Cortex of kidney (tissue), 1 donor: ENCODE measurements at places on chromosomes 7 and 10.

DNA sequence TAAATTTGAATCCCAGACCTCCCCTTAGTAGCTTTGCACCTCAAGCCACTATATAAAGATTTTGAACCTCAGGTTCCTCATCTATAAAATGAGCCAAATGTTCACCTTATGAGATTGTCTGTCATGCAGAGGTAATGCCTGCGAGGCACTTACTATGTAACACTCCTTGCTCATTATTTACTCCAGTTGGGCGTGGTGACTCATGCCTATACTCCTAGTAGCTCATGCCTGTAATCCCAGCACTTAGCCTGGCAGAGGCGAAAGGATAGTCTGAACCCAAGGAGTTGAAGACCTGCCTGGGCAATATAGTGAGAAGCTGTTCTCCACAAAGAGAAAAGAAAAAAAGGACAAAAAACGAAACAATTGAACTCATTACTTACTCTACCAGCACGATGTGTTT, 82.2 kb downstream of the MDFIC start:
- DNase-seq = no peak

- no peak for DNase-seq
Observed at GRCh38 chr10:96509017-96509641, 4.6 kb downstream of the TLL2 start.

DNA sequence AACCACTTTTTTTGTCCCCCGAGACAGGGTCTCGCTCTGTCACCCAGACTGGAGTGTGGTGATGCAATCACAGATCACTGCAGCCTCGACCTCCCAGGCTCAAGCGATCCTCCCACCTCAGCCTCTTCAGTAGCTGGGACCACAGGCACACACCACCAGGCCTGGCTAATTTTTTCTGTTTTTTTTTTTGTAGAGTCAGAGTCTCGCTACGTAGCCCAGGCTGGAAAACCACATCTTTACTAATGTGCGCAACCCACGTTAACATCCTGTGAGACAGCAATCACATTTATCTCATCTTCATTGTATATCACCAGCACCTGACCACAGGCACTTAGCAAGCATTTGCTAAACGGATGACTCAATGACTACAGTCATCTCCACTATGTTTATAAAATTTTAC, 77.8 kb upstream of the ATP6V0A4 start:
- DNase-seq = no peak

DNA sequence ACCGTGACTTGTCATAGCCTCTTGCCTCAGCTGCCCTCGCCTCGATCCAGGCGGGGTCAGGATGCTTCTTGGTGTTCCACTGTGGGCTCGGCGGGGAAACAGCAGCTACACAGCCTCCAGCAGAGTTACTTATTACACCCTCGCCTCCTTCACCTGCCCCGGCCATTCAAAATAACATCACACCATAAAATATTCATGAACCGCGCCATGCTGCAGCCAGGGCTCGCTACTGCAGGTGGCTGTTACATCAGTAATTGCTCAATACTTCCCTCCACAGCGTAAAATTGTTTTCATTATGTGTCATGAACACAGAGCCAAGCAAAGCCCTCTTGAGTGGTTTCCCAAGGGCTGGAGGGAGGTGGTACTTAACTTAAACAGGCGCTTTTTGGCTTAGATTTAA, 241.5 kb upstream of the SP8 start:
- DNase-seq = no peak

DNA sequence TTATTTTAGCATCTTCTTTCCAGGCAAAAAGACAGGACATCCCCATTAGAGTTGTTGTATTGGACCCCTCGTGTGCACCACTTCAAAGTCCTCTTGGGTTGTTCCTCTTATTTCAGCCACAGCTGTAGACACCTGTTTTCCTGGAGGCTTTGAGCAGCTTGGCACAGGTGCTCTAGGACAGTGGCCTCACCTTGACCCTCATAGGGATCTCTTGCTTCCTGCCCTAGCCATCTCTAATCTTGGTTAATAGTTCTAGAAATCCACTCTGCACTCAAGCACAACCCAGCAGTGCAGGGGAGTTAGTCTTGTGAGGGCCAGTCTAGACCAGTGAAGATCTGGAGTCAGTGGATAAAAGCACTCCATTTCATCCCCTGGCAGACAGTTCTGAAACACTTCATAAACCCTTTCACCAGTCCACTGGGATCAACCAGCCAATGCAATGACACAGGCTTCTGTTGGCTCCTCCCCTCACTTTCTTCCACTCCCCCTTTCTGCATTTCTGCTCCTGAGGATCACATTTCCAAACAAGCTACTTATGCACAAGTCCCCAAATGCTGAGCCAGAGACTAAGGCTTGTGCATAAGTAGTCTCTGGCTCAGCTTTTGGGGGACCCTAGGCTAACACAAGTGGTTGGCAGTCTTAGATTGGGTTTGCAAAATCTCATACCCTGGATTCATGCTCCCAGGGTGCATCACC, 131.5 kb upstream of the LAMB4 start:
- no peak for DNase-seq

DNA sequence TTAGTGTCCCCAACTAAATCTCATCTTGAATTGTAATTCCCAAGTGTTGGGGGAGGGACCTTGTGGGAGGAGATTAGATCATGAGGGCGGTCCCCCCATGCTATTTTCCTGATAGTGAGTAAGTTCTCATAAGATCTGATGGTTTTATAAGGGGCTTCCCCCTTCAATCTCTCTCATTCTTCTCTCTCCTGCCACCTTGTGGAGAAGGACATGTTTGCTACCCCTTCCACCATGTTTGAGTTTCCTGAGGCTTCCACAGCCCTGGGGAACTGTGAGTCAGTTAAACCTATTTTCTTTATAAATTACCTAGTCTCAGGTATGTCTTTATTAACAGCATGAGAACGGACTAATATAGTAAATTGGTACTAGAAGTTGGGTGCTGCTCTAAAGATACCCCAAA, 365.6 kb downstream of the ANKRD7 start:
- no peak for DNase-seq

DNA sequence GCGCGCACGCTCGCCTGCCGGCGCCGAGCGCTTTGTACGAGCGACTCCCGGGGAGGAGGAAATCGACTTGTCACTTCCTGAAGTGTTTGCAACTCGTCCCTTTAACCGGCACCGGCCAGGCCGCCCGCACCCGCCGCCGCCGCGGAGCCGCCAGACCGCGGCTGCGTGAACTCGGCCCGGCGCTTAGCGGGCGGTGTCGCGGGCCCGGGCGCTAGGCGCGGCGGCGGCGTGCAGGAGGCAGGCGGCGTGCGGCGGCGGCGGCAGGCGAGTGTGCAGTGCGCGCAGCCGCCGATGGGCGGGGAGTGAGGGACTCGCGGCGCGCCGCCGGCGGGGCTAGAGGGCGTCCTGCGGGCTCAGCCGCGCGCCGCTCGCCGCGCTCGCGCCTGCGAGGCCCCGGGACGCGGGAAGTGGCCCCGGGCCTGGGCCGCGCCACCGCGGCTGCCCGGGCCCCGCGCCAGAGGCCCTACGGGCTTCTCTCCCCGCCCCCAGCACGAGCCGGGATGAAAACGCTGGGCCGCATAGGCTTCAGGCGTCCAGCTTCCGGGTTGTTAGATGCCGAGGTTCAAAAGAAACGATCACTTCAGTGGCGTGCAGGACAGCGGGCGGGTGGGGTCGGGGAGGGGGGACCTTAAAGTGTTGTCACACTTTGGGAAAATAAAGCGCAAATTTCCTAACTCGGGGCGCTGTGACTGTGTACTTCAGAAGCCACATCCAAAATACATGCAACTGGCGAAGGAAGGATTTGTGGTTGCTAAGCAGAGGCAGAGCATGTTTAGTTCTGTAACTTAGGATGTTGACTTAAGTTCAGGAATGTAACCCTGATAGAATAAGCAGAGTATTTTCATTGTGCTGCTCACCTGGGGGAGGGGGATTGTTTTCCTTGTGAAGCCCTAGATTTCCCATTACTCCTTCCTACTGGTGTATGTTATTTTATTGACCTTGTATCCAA, at the start of gene FAM53B:
Gene FAM53B, minus strand, starts transcription at position 277 of the 949 bp plus-strand sequence. CDS start 37,665 bp downstream, outside the sequence.
- no peak for DNase-seq

DNA sequence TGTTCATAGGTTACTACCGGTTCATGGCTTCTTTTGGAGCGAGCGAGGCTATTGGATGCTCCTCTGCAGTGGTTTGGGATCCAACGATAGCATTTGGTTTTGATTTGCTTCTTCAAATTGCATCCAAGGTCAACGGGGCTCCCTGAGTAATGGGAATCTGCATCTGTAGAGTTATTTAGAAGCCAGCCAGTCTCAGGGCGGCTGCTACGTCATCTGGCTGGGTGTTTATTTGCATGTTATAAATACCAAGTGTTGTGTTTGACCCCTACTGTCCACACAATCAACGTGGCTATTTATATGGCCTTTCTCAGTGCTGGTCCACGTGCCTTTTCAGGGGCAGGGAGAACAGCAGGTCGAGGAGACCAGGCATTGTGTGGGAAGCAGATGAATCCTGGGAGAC, 137.7 kb downstream of the PRPF18 start:
- DNase-seq = no peak

DNA sequence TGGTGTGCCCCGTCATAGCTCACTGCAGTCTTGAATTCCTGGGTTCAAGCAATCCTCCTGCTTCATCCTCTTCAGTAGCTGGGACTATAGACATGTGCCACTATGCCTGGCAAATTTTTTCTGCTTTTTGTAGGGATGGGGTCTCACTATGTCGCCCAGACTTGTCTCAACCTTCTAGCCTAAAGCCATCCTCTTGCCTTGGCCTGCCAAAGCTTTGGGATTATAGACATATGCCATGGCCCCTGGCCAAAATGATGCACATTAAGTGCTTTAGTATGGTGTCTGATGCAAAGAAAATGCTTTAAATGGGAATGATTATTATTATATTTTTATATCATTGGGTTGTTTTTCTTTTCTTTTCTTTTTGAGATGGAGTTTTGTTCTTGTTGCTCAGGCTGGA, 33.2 kb upstream of the VCL start:
- DNase-seq = no peak

DNA sequence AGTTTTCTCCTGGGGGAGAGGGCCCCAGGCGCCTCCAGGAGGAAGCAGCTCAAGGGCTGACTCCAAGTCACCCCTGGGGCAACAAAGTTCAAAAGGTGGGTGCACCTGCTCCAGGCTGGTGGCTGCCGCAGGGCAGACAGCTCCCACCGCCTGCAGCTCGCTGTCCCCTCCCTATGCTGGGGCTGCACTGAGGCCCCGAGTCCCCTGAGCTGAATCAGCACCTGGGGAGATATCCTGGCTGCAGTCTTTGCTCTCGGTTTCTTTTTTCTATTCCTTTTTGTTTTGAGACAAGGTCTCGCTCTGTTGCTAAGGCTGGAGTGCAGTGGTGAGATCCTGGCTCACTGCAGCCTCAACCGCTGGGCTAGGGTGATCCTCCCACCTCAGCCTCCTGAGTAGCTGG, 183.4 kb downstream of the DNAJB6 start:
- no peak for DNase-seq

DNA sequence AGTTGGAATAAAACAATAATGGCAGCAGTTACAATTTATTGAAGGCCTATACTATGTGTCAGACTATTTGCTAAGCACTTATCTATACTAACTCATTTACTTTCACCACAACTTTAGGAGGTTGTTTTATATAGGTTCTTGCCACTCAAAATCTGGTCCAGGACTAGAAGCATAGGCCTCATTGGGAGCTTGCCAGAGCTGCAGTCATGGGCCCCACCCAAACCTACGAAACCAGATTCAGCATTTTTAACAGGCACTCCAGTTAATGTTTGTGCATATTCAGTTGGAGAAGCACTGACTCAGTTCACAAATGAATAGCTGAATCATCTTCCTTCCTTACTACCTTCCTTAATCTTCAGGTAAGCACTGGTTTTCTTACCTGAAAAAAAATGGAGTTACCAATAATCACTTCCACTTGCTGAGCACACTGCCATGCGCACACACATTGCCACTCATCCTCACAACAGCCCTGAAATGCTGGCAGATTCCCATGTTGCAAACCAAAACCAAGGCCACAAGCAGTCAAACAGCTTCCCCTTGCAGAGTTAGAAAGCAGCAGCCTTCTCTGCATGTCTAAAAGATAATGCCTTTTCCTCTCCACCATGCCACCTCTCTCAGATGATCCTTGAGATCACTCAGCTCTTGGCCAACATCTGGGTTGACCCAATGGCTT, 122.4 kb downstream of the SLC16A9 start:
- DNase-seq = no peak

- DNase-seq = no peak
Observed at GRCh38 chr10:97784200-97784810, 12.5 kb upstream of the SFRP5 start.

GRCh38 chr10:85212526-85212925, 884.1 kb downstream of the CCSER2 start:
- DNase-seq = no peak

- no peak for DNase-seq
Observed at GRCh38 chr7:27523321-27523720, 139.4 kb downstream of the HIBADH start.

DNA sequence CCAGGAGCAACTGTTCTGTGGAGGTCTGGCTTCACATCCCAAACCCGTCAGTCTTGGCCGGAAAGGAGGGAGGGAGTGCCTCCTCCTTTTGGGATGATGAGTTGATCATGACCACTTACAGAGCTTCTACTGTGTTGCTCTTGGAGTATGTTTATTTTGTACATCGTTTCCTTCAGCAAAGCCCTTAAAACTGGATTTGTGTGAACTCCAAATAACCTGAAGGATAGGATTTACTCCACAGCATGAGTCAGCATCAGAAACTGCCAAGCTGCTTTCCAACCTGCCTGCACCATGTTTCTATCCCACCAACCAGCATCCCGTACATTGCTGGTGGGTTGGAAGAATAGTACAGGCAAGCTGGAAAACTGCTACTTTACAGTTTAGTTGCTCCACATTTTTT, 3.5 kb downstream of the CCDC201 start:
- DNase-seq = no peak

- no peak for DNase-seq
Observed at GRCh38 chr10:26468700-26469099, 30.6 kb downstream of the APBB1IP start.

DNA sequence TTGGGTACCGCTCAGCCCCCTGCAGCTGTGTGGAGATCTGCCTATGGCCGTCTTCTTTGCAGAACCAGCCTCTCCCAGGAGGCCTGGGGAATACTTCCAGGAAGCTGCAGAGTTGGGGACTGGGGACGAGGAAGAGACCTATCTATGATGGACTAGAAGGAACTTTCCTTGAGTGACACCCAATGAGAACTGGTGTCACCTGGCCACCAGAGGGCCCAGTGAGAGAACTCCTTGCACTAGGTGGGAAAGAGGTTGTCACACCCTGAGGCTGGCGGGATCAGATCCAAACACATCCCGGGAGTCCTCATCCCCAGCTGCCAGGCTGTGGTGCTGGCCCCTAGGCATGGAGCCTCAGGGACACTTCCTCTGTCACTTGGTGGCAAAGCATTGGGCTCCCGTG, 4.9 kb upstream of the GRID2IP start:
- no peak for DNase-seq
